ENCODE measurements at places on chromosomes 6 and 20.

DNA sequence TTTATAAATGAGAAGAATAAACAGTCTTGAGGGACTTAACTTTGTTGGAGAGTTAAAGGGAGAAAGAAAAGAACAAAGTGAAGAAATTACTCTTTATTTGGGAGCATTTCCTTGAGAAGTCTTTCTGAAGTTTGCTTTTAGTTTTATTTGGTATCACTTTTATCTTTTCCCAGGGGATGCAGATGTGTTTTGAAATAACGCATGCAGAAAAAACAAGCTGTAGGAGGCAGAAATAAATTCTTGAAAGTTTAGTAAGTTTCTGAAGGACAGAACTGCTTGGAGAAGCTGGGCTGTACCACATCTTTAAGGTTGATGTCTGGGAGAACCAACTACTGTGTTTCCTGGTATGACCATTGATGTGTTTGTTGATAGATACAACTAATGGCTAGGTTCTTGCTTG lies 75.0 kb downstream of the PLCB4 start:
- DNase-seq = no peak

GRCh38 chr6:138498629-138499302 lies 528 bp downstream of the NHSL1 start:
- DNase-seq = no peak

DNA sequence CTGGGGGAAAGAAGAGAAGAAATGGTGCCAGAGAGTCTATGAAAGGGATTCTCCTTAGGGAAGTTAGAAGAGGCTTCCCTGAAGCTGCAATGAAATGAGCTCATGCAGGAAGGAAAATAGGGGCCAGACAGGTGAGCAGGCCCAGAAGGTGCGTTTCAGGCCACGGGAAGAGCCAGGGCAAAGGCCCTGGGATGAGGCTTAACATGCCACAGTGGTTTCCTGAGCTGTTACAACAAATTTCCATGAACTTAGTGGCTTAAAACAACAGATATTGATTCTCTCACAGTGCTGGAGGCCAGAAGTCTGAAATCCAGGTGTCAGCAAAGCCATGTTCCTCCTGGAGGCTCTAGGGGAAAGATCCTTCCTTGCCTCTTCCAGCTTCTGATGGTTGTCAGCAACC lies 167.9 kb downstream of the TFAP2C start:
- DNase-seq = no peak

DNA sequence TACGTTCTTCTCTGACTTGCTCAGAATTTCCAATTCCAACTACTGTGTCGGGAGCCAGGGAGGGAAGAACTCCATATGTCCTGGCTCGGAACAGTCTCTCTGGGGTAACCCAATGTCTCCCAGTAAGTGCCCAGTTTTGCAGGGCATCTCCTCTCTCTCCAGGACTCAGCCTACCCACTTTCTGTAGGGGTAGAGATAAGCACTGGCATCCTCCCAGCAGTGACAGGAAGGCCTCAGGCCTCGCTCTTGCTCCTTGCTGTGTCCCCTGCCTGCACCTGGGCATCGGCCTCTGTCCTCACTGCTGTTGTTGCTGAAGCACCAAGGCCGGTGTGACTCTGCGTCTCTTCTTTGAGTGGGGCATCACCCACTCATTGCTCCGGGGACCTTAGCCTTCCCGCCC lies 388.9 kb upstream of the JARID2 start:
- no peak for DNase-seq

DNA sequence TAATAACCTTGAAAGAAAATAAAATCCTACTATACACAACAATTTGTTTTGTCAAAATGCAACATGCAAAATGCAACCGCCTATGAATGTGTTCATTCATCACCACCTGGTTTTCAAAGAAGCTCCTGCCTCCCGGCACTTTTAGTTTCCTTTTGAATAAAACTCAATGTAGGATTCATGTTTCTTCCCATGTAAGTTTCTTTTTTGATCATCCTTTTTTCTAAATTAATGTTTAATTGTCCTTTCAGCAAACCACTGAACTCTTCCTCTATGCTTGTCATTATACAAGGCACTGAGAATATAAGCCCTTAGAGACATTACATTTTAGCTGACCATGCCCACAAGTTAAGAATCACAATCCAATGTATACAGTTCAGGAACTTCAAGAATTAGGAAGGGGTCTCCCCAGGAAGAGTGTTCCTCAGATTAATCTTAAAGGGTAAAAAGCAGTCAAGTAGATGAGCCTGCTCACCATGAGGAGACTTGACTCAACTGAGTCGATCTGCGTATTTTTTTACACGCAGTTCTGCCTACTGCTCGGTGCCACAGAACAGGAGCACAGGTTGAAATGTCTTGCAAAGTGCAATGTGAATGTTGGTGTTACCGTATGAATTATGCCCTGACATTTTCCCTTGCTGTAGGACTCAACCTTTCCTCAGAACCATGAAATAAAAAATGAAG lies 7.2 kb upstream of the THEMIS start:
- peak; percentile 71 for DNase-seq

- no peak for DNase-seq
Measured at GRCh38 chr6:16337295-16337975, 99.0 kb downstream of the GMPR start.

- DNase-seq = no peak
Measured at GRCh38 chr6:85355816-85356215, 94.1 kb upstream of the NT5E start.

- DNase-seq = peak; percentile 87
Measured at GRCh38 chr6:15421945-15422733, 176.3 kb downstream of the JARID2 start.

GRCh38 chr20:3759316-3759823 lies 8.2 kb downstream of the ADISSP start:
- no peak for DNase-seq

DNA sequence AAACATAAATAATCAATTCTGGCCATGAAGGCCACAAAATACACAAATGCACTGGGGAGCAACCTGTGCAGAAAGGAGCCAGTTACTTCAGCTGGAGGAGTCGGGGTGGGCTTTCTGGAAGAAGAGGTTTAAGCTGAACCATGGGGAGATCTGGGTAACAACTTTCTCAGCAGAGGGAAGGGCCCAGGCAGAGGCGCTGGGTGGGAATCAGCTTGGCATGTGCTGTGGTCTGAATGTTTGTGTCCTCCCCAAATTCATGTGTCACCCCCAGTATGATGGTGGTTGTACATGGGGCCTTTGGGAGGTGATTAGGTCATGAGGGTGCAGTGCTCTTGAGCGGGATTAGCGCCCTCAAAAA lies 107.9 kb downstream of the SYCP2 start:
- DNase-seq = no peak

GRCh38 chr6:63774961-63775360 lies 139.4 kb downstream of the PHF3 start:
- no peak for DNase-seq

Measured in activated CD4-positive, alpha-beta T cell treated with anti-CD3 and anti-CD28 coated beads, Interleukin-2, amount 10 ng/mL, durations not matched to agents 24 days and 14 days (primary cell).